HT-29 (cell line): ENCODE measurements at places on chromosomes 3 and 15. TPM values are rescaled to one million over a fixed set of nuclear protein-coding genes. Genes with fewer than 3 reads are reported as not detected.

DNA sequence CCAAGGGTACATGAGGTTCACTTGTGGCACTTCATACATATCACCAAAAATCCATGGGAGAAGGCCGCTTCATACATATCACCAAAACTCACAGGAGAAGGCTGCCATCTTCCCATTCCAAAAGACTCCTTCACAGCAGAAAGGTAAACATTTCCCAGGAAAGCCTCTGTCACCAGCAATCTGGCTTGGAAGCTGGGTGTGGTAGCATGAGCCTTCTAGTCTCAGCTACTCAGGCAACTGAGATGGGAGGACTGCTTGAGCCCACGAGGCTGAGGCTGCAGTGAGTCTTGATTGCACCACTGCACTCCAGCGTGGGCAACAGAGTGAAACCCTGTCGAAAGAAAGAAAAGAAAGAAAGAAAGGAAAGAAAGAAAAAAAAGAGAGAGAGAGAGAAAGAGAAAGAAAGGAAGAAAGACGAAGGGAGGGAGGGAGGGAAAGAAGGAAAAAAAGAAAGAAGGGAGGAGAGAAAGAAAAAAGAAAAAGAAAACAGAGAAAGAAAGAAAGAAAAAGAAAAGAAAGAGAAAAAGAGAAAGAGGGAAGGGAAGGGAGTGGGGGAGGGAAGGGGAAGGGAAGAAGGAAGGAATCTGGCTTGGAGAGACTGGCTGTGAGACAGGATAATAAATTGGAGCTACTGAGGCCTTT, 7.2 kb downstream of the LRIG1 start:
- no peak for DNase-seq

DNA sequence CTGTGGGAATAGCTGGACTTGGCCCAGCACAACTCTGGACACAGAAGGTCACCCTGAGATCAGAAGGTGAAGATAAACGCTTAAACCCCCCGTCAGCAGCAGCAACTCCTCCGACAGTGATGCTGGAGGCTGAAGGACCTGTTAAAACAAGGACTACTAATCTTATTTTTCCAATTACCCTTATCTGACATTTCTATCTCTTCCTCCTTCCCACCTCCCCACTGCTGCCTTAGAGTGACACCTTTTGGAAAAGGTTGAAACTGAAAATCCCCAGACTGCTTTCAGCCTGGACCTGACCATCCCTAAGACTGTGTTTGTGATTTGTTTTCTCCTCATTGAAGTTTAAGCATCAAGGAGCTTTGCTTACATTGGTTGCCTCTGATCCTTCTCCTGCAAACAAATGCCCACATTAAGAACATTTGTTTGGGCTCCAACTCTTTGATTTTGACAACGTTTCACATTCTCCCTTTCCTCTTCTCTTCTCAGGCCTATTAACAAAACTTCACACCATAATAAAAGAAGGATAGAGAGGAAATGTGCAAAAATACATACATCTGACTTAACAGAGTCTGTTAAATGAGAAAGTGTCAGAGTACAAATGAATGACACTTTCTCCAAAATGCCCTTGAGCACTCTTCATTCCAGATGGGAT, 410.6 kb upstream of the WNT5A start:
- peak; percentile 31 for DNase-seq

- DNase-seq = no peak
Observed at GRCh38 chr15:45654749-45655148, 19.9 kb downstream of the SQOR start.

GRCh38 chr3:12325586-12326515, 37.0 kb downstream of the PPARG start:
- DNase-seq = no peak

GRCh38 chr15:71139241-71139640, 24.0 kb downstream of the THSD4 start:
- DNase-seq = peak; percentile 16

DNA sequence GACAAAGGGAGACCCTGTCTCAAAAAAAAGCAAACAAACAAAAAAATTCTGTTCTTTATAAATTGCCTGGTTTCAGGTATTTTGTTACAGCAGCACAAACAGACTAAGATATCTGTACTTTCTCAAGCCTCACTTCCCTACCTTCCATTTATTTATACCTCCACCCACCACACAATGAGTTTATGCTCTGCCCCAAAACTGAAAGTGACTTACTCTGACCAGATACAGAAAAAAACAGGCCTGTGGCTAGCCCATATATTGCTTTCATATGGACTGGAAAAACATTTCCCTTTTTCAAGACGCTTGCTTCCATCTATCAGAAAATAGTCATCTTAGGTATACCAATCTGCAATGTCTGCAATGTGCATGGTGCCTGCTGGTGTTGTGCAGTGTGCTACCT, 8.7 kb upstream of the GPD1L start:
- no peak for DNase-seq

DNA sequence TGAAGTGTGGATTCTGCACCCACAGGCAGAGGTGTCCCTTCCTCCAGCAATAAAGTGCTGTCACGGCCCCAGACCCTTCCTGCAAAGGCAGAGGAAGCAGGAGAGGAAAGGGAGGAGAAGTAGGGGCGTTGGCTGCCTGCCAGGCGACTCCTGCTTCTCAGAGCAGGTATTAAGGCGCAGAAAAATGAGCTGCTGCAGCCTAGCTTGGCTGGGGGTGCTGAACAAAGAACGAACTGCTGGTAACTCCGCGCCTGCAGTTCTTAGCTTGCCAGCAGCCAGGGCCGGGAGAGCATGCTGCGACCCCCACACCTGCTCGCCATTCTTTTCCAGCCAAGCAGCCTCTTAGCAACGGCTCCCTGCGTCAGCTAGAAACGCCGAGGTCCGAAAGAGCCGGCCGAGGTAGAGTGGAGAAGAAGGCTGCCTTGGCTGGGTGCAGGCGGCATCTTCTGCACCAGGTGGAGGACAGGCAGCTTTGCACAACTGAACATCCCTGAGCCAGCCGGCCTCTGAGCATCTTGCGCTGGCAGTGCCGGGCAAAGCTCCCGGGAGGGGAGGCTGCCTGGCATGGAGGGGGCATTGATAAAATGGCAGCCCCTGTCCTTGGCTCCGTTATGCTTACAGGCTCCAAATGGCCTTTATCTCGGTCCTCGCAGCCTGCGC, 296.0 kb downstream of the MEX3B start:
- DNase-seq = no peak

GRCh38 chr15:49813625-49814024, 192.8 kb downstream of the DTWD1 start:
- DNase-seq = no peak

TRIP4 gene
- total RNA-seq = 5.4 and 6.1 TPM in 2 replicates

IGDCC3 gene
- not detected in 2 replicates for total RNA-seq

ABHD5 gene
- total RNA-seq = 4.6 and 11.3 TPM in 2 replicates

HAPLN3 gene
- 1.2 and 2.3 TPM in 2 replicates for total RNA-seq

CD47 gene
- total RNA-seq = 39.0 and 44.1 TPM in 2 replicates

CD96 gene
- not detected in 2 replicates for total RNA-seq

KLF15 gene
- 8.2 and 12.8 TPM in 2 replicates for total RNA-seq

SLC27A2 gene
- total RNA-seq = 44.5 and 56.0 TPM in 2 replicates
